Fibroblast of the aortic adventitia (primary cell): ENCODE measurements at places on chromosomes 7 and 10.

DNA sequence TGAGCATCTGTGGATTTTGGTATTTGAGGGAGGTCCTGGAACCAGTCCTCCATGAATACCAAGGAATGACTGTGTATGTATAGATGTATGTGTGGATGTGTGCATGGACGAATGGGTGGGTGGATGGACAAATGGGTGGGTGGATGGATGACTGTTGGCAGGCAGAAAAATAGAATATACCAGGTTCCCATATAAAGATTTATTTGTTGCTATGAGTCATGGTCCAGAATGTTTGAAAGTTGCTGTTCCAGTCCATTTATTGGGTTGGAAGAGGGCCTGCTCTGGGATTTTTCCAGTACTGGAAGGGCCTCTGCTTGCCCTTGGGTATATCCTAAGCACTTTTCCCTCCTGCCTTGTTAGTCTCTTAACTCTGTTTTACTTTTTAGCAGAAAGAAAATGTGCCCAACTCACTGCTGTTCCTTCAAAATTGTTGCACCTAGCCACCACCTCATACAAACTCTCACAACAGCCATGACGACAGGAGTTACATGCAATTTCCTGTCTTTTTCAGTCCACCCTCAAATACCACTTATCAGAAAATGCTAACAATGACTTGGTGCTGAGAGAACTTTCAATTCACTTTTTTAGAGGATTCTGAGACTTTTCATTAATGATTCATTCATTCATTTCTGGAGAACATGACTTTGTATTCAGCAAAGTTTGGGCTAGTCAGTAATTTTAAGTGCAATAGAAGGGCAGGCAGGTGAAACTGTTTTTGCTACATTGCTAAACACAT is 108.1 kb downstream of the EEPD1 start:
- peak; percentile 52 for DNase-seq

DNA sequence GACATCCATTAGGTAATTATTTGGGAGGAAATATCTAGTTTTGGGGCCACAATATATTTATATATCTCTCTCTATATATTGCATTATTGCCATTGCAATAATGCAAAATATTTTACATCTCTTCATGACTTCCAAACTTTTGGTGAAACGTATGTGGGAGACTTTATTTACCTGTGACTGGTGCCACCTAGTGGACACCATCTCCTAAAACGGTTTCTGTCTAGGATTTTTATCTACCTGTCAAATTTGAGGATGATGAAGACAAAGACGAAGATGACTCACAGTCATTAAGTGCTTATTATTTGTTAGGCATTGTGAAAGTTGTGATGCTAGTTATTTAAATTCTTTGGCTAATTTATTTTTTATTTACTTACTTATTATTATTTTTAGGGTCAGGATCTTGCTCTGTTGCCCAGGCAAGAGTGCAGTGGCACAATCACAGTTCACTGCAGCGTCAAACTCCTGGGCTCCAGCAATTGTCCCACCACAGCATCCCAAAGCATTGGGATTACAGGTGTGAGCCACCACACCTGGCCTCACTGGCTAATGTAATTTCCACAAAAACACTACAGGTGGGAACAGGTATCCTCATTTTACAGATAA is 18.7 kb upstream of the CBLL1 start:
- DNase-seq, result peak; percentile 83

DNA sequence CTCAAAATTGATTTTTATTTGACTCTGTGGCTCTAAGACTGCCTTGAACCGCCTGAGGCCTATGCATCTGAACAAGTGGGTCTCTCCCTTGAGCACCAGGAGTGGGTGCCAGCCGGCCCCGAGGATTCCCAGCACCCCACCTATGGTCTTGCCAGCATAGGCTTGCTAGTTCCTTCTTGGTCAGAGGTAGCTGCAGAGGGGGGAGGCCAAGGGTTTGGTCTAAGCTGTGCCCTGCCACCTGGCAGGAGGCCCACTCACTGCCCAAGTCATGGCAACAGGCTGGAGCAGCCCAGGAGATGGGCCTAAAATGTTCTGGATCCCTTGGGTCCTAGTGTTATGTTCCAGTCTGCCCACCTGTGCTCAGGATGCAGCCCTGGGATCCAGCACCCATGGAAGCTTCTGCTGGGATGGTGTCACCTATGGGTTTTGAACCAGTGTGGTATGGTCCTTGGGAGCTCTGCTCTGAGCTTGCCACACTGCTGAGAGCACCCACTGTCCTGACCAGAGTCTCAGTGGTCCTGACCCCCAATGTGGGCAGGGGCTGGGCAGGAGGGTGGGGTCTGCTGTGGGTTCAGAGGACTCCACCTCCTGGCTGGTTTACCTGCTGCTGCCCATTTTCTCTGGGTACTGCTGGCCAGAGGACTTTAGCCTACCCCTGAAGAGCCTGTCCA is 12.6 kb downstream of the YKT6 start:
- no peak for DNase-seq

DNA sequence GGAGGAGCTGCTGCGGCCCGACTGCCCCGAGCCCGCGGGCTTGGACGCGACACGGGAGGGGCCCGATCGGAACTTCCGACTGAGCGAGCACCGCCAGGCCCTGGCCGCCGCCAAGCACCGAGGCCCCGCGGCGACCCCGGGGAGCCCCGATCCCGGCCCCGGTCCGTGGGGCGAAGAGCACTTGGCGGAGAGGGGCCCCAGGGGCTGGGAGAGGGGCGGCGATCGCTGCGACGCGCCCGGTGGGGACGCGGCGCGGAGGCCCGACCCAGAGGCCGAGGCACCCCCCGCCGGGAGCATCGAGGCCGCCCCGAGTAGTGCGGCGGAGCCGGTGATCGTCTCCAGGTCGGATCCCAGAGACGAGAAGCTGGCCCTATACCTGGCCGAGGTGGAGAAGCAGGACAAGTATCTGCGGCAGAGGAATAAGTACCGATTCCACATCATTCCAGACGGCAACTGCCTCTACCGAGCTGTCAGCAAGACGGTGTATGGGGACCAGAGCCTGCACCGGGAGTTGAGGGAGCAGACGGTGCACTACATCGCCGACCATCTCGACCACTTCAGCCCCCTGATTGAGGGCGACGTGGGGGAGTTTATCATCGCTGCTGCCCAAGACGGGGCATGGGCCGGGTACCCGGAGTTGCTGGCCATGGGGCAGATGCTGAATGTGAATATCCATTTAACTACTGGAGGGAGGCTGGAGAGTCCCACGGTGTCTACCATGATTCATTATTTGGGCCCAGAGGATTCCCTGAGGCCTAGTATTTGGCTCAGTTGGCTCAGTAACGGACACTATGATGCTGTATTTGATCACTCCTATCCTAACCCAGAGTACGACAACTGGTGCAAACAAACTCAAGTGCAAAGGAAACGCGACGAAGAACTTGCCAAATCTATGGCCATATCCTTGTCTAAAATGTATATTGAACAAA is 1.4 kb downstream of the OTUD1 start:
- peak; percentile 49 for DNase-seq

- no peak for DNase-seq
Measured at GRCh38 chr7:148277042-148277660, 313.4 kb upstream of the C7orf33 start.

DNA sequence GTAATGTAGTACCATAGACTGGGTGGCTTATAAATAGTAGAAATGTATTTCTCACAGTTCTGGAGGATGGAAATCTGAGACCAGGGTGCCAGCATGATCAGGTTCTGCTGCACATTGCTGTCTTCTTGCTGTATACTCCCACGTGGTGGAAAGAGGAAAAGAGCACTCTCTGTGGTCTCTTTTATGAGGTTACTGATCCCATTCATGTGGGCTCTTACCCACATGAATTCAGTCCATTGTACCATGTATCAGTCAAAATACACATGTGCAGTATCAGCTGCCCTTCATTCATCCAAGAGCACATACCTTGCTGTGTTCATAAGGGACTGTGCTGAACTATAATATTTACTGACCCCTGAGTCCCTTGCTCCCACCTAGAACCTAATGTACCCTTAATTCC is 17.1 kb downstream of the PNLIPRP2 start:
- no peak for DNase-seq

GRCh38 chr10:77157248-77158019 is 480.2 kb downstream of the KCNMA1 start:
- DNase-seq, result peak; percentile 80

- DNase-seq, result no peak
Measured at GRCh38 chr10:20644421-20644820, 252.7 kb downstream of the NEBL start.

- no peak for DNase-seq
Measured at GRCh38 chr10:70270952-70271351, 12.9 kb downstream of the NPFFR1 start.

GRCh38 chr7:74430961-74431466 is 22.7 kb upstream of the GTF2IRD1 start:
- DNase-seq, result no peak

- no peak for DNase-seq
Measured at GRCh38 chr10:10902951-10903350, 114.7 kb upstream of the CELF2 start.

DNA sequence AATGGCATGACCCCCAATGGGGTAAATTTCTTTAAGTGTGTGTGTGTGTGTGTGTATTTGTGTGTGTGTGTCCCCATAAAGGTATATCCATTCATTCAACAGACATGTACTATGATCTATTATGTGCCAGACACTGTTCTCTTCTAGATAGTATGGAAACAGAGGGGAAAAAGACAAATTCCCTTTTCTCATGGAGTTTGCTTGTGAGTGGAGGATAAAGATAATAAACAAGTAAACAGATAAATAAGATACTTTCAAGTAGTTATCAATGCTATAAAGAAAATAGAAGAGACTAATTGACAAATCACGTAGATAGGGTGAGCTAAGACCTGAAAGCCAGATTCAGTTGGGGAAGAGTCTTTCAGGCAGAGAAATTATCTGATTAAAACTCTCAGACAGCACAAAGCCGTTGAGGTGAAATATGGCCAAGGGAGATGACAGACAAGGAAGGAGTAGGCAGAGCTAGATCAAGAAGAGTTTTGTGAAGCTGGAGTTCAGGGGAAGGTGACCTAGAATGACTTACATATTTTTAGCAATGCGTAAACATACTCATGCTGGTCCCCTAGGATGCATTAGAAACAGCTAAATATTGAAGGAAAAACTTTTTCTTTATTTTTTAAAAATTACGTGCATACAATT is 45.2 kb upstream of the DMTF1 start:
- no peak for DNase-seq

GRCh38 chr7:135166338-135166990 is 4.0 kb downstream of the CYREN start:
- no peak for DNase-seq

DNA sequence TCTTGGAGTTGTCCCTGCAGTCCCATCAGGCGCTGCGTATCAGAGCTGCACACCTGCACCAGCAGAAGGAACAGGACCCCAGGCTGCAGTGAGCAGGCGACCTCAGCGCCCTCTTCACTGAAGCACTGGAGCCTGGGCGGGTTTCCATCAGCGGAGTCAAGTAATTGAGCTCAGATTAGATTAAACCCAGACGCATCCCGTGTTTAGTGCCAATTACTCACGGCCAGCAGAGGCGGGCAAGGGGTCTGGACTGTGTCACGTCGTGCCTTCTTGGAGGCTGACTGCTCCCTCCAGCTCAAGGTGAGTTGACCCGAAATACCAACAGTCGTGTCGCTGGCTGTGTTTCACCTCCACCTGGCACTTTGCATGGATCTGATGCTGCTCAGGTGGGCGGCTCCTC is 123.6 kb downstream of the CXCL12 start:
- DNase-seq, result no peak

GRCh38 chr10:78259391-78259790 is 225.7 kb downstream of the RPS24 start:
- no peak for DNase-seq

DNA sequence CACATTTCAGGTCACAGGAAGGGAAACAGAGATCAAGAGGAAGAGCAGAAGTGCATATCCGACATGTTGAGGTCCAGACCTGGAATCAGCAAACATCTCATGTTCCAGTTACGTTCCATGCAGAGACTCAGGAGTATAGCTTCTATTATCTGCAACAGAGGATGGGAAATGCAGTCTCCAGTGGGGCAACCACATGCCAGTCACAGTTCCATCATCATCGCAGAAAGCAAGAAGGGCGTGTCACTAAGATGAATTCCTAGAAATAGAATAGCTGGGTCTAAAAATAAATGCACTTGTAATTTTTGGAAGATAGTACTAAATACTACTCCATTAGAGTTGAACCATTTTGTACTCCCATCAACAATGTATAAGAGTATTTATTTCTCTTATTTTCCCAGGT is 133.2 kb upstream of the MDFIC start:
- DNase-seq, result no peak

DNA sequence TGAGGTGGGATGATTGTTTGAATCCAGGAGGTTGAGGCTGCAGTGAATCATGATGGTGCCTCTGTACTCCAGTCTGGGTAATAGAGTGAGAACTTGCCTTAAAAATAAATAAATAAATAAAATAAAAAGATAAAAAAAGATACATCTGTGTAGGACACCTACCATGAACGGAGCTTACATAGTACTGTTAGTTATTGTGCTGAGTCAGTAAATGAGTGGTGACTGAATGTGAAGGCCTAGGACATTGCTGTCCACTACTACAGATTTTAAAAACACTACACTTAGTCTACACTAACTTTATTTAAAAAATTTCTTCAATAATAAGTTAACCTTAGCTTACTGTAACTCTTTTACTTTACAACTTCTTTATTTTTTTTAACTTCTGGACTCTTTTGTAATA is 106.7 kb upstream of the ETV1 start:
- no peak for DNase-seq

DNA sequence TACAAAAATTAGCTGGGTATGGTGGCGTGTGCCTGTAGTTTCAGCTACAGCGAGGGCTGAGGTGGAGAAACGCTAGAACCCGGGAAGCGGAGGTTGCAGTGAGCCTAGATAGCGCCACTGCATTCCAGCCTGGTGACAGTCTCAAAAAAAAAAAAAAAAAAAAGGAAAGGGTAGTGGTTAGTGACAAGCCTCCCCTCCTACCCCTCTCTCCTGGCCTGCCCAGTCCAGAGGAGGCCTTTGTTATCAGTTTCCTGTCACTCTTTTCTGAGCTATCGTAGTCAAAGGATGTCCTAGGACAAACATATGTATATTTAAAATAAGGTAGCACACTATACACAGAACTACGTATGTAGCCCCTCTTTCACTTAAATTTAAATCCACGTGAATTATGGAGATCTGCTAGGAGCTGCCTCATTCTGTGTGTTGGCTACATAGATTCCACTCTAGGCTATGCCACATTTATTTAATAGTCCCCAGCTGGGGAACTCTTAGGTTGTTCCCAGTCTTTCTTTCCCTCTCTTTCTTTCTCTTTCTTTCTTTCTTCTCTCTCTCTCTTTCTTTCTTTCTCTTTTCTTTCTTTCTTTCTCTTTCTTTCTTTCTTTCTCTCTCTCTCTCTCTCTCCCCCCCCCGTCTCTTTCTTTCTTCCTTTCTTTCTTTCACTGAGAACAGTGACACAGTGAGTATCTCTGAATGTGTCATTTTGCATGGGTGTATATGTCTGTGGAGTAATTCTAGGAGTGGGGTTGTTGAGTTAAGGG is 3.9 kb downstream of the TSPAN15 start:
- DNase-seq, result no peak
